ENCODE measurements at places on chromosomes 3 and 15. TPM values are rescaled to one million over a fixed set of nuclear protein-coding genes. Genes with fewer than 3 reads are reported as not detected.

CPN2 gene
- polyA plus RNA-seq = not detected

PPARG gene
- 39.8 TPM for polyA plus RNA-seq

PLAAT1 gene
- polyA plus RNA-seq = 0.12 TPM

GOLGA6L10 gene
- polyA plus RNA-seq = 0.85 TPM

PATL2 gene
- polyA plus RNA-seq = 6.8 TPM
